ENCODE measurements at places on chromosomes 1 and 21.

DNA sequence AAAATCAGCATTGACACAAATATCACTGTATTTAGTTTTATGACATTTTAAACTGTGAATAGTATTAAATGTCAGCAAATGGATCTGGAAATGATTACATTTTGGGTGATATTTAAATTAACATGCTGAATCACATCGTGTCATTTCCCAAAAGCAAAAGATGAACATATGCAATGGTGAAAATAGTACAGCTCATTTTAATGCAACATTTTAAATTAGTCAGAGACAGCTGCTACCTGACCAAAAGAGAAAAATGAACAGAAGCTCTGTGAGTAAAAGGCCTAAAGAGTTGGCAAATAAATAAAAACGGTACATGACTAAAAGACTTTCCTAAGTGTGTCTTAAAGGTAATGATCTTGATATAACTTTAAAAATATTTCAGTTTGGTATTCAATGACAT lies 86.0 kb upstream of the GNG4 start:
- DNase-seq, result no peak

- peak; percentile 52 for DNase-seq
These were observed 12.4 kb downstream of the LMNA start for GRCh38 chr1:156126630-156127534.

DNA sequence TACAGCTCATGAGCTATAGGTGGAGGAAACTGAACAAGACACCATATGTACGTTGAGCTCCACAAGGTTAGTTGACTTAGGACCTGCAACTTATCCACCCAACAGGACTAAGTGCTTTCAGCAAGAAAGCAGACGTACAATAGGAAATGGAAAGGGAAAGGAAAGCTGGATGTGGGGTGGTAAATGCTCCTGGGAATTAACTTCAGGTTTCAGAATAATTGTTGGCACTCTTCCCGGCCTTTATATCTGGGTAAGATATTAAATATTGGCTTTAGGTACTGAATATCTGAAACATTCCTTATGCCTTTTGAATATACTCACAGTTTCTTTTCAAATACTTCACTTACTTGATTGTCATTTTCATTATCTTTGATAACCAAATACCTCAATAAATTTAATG lies 36.3 kb downstream of the GLMN start:
- no peak for DNase-seq

- DNase-seq, result no peak
These were observed 73.5 kb downstream of the EPS15 start for GRCh38 chr1:51445351-51446090.

- peak; percentile 68 for DNase-seq
These were observed 352.4 kb downstream of the USP25 start for GRCh38 chr21:16082038-16082816.
